SK-N-DZ (cell line): ENCODE measurements at places on chromosomes 6 and 20.
A peak's percentile ranks its signal among the peaks of the same experiment; 100 is the strongest.

DNA sequence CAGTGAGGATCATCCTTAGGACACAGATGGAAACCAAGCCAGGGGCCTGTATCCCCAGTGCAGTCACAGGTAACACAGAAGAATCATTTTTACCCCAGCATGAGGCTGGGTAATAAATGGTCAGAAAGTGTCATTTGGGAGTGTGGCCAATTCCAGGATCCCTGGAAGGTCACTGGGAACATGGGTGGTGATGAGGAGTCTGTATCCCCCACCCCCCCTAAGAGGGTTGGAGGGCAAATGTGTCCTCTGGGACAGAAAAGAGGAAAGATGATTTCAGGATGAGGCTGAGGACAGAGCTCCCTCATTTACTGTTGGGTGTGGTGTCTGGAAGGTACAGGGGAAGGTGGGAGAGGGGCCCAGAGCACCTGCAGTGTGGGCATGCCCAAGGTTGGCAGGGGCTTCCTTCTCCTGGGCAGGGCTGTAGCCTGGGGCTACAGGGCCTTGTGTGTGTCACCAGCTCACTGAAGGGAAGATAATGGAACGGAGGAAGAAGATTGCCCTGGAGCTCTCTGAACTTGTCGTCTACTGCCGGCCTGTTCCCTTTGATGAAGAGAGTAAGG is 34.5 kb downstream of the PLCG1 start:
- DNase-seq: no peak

DNA sequence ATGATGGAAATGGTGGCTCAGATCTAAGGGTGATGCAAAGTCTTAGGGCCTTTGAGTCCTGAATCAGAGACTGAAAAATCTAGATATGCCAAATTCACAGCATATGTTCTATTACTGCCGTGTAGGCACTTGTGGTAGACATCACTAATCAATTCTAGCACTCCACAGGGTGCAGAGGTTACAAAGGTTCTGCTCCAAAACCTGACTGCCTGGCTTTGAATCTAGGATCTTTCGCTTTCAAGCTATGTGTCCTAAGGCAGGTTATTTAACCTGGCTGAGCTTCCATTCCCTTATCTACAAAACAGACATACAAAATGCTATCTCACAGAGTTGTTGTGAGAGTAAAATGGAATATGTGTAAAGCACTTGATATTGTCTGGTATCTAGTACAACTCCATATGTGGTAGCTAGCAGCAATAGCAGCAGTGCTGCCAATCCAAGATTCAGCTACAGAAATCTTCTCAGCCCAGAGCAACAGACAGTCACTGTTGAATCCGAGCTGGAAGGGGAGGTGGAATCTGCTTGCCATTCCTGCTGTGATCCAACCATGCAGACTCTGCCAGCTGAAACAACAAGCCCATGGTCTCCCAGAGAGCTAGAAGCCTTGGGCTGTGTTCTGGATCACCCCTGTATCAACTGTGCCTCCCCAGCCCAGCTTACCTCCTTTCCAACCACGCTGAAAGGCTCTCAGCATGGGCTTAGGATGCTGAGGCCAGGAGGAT is 206.9 kb downstream of the TFAP2C start:
- DNase-seq: no peak

- peak; percentile 44 for DNase-seq
Measured at GRCh38 chr6:150600301-150601017, 774 bp downstream of the PLEKHG1 start.

GRCh38 chr6:44142835-44143234 is 15.5 kb downstream of the TMEM63B start:
- no peak for DNase-seq

DNA sequence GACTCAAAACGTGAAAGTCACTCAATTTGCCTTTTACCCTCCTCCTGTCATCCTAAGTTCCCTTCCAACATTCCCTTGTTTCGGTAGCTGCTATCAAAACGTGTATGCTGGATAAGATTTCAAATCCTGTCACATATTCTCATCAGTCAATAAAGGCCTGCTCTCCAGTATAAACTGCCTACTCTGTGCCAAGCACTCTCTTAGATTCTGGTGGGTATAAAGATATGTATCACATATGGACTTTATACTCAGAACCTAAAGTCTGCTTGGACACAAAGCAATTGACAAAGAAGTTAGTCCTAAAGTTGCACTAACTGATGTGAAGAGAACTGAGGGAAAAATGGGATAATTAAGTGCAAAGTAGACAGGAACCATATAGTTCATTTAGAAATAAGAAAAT is 476.6 kb upstream of the MARCKS start:
- no peak for DNase-seq

DNA sequence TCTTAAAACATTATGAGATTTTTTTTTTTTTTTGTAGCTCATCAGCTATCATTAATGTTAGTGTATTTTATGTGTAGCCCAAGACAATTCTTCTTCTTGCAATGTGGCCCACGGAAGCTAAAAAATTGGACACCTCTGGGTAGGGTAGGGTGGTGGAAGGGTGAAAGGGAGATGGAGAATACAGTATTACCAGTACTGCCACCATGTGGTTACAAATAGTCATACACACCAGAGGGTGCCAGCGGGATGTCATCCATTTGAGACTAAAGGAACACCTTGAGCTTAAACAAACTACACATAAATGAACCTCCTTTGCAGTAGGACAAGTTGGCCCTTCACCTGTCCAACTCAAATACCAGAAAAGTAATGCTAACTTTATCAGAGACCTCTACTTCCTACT is 601.9 kb downstream of the HTR1B start:
- no peak for DNase-seq

- DNase-seq: no peak
Measured at GRCh38 chr20:20668639-20669038, 43.8 kb downstream of the RALGAPA2 start.

DNA sequence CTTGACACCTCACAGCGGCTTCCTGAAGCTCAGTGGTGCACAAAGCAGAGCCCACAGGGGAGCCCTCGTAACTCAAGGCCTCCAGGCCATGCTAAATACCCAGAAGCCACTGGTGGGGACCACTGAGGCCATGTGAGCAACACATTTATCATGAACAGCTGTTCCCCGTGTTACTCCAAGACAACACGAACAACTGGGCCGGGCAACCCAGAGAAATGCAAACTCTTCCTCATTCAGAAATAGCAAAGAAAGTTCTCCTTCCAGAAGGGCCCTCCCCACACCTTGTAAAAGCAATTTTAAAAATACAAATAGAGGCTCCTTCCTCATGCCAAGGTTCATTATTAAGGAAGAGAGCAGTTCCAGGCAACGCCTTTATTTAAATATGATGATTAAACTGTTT is 36.3 kb upstream of the SLCO4A1 start:
- DNase-seq: no peak

DNA sequence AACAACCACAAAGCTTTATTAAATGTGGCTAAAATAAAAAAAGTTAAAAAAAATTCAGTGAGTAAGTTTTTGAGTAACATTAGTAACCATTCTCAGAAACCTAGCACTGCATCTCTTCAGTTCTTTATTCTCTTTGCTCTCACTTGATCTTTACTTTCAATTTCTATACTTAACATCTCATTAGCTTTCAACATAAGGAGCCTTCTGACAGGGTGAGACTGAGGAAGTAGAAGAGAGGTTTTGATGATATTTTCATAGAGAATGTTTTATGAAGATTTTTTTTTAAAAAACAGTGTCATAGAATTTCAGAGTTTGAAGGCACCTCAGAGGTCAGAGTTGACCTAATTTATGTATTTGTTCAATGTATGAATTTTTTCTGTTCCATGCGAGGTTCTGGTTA is 60.8 kb downstream of the FAM83B start:
- DNase-seq: no peak

- no peak for DNase-seq
Measured at GRCh38 chr20:46343975-46344357, 35.7 kb upstream of the CDH22 start.

DNA sequence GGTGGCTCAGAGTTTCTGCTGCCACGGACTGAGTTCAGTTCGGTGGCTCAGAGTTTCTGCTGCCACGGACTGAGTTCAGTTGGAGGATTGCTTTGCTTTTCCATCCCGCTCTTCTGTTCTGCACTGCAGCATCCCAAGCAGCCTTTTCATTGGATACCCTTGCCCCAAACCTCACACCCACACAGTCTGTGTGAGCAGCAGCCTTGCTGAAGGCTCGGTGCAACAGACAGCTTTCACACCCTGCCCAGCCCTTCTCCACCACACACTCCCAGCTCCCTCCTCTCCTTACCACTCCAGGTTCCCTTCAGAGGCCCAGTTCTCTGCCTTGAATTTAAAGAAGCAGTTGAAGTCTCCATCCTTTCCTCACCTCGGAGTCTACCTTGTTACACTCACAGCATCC is 52.5 kb upstream of the CHD6 start:
- DNase-seq: no peak
